ENCODE measurements at places on chromosomes 11 and 22.
A peak's percentile ranks its signal among the peaks of the same experiment; 100 is the strongest.

- peak; percentile 33 for DNase-seq
Measured at GRCh38 chr22:47043835-47044721, 281.6 kb downstream of the TBC1D22A start.

GRCh38 chr11:70470127-70470526 is 71.8 kb downstream of the CTTN start:
- no peak for DNase-seq

- no peak for DNase-seq
Measured at GRCh38 chr22:20305894-20306645, 13.8 kb downstream of the DGCR6L start.

- DNase-seq, result peak; percentile 58
Measured at GRCh38 chr22:36110306-36110881, 50.2 kb downstream of the APOL3 start.

DNA sequence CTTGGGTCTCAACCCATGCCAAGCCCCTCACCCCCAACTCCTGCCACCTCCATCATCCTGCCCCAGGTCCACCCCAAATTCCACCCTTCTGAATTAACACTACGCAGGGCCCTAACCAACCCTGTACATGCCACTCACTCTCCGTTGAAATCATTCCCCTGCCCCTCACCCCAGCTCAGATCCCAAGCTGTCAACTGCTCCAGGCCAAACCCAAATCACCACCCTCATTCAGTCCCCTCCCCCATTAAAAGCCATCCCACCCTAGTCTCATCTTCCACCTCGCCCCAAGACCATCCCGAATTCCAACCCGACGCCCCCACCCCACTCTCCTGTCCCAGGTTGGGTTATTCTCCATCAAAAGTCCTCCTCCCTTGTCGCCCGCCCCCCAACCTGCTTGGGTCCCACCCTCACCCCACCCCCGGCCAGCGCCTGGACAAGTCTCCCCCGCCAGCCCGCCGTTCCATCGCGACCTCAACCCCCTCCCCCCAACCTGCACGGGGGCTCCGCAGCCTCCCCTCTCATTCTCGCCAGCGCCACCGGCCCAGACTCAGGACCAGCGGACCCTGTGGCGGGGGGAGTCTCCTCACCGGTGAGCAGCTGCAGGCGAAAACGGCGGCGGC is 466 bp downstream of the FAM168A start:
- DNase-seq, result no peak

DNA sequence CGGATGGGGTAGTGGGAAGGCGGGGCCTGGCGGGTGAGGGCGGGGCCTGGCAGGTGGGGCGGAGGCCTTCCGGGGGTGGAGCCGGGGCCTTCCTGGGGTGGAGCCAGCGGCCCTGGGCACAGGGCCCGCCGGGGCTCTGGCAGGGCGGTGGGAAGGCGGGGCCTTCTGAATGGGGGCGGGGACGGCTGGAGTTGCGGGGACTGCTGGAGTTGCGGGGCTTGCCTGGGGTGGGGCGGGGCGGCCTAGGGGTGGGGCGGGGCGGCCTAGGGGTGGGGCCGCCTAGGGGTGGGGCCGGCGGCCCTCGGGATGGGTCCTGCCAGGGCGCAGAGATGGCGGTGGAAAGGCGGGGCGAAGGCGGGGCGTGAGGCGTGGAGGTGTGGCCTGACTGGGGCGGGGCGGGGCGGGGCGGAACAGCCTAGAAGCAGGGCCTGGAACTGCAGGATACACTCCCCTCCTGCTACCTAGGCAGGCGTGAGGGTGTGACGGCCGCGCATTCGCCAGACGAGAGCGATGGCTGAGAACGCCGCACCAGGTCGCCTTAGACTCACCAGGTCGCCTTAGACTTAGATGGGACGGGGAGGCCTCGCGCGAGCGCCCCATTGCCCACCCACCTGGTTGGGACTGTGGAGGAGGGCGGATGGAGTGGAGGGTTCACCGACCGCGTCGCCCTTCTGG is 19.3 kb downstream of the RRP7A start:
- no peak for DNase-seq

DNA sequence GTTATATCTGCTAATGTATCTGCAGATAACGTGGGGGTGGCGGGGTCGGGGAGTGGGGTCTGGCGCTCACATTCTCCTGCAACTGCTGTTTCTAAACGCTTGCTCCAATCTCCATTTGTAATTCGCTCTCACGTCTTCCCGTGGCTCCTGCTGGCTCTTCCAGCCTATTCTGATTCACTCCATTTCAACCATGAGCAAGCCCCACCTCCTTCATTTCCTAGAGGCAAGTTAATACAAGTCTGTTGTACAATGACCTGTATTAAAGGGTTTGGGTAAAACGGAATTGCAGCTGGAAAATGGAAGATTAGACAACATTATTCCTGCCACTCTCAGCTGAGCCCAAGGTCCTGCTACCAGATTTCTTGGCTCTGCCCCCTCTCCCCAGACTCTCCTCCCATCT is 132.3 kb downstream of the CSNK2A3 start:
- DNase-seq, result no peak

DNA sequence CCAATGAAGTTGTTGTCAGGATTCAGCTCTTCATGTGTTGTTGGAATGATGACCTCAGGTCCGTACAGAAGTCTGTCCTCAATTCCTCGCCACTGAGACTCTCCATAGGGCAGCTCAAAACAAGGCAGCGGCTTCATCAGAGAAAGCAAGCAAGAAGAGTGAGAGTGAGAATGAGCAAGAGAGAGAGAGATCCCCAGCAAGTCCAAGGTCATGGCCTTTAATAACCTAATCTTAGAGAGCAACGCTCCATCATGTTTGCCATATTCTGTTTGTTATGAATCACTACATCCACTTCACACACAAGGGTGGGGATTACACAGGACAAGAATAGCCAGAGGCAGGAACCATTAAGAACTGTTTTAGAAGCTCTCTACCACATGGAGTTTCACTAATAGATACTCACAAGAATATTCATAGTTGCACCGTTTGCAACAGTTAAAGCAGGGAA is 23.3 kb upstream of the MMP7 start:
- peak; percentile 20 for DNase-seq

DNA sequence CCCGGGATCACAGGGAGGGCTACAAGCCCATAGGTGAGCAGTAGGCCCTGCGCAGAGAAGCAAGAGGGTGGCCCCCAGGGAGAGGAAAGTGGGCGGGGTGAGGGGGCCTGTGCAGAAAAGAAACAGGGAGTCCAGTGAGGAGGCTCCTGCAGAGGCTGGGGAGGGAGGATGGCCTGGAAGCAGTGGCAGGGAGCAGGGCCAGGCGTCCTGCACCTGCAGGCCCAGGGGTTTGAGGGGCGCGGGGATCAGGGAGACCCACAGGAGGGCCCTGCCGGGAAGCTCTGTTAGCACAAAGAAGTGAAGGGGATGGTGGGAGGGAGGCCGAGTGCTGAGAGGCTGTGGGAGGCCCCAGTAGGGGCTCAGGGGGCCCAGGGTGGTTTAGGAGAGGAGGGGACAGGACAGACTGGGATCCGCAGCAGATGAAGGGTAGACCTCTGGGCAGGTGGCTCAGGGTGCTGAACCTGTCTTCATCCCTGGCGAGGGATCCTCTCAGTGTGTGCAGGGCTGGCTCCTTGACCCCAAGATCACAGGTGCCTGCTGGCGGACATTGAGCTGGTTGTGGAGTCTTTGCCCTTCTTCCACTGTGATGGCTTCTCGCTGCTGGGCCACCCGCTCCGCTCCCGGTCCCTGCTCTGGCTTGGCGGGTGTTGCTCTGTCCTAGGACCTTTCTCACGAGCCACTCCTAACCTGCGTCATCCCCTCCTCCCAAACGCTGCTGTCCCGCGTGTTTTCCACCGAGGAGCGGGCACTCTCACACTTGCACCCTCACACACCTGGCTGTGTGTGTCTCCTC is 31.8 kb upstream of the CELSR1 start:
- no peak for DNase-seq

GRCh38 chr22:43329061-43329460 is 14.1 kb downstream of the SCUBE1 start:
- no peak for DNase-seq

DNA sequence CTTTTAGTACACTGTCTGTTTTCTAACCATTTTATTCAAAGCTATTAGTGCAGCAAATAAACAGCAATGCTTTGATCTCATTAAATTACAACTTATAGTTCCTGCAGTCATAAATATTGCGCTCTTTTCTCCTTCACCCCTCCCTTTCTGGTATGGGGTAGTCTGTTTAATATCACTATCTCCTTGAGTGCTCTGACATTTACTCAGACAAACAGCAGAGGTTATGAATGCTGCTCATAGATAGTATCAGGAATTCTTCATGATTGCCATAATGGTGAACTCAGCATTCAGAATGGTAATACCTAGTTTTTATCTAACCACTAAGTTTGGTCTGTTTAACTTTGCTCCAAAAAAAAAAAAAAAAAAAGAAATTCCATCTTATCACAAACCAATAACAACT is 87.4 kb downstream of the EIF3M start:
- no peak for DNase-seq

GRCh38 chr22:25508161-25508560 is 56.3 kb upstream of the GRK3 start:
- no peak for DNase-seq

DNA sequence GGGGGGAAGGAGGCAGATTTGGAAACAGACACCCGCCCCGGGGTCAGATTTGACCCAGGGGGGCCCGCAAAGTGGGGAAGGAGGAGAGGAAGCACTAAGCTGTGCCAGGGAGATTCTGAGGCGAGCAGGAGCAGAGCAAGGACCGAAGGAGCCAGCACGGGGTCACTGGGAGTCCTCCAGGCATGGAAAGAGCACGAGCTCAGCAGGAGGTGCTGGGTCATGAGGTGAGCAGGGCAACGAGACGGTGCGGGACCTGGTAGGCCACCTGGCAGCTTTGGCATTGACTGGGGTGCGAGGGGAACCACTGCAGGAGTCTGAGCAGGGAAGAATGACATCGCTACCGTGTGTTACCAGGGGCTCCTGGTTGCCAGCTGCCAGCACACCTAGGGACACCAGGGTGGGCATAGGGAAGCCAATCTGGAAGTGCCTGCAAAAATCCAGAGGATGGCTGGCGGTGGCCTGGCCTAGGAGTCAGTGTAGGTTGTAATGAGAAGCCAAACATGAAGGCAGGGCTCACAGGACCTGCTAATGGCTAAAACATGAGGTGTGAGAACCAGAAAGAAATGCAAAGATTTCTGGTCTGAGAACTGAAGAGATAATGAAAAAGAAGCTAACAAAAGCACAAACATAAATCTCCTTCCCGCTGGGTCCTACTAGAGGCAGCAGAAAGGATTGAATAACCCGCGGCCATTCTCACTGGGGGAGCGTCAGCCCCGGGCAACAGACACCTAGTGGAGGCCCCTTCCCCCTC is 63.5 kb downstream of the MICAL3 start:
- no peak for DNase-seq

DNA sequence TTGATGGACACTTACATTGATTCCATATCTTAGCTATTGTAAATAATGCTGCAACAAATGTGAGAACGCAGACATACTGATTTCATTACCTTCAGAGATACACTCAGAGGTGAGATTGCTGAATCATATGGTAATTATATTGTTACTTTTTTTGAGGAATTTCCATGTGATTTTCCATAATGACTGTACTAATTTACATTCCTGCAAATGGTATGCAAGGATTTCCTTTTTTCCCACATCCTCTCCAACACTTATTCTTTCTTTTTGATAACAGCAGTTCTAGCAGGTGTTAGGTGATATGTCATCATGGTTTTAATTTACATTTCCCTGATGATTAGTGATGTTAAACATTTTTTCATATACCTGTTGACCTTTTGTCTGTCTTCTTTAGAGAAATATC is 207.7 kb downstream of the C11orf87 start:
- DNase-seq, result no peak

DNA sequence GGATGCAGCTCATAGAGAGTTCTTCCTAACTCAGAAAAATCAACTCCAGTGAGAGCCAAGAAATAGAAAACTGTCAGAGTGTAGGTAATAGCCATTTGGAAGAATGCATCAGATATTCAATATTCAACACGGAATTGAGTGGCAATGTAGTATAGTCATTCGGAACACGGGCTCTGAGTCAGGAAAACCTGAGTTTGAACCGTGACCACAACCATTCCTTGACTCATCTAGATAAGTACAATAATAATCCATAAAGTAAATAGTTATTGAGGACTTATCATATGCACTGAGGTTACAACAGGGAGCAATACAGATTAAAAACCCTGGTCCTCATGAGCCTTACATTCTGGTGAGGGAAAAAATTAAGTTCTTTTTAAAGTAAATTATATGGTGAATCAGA is 62.6 kb upstream of the PHF21A start:
- DNase-seq, result no peak

DNA sequence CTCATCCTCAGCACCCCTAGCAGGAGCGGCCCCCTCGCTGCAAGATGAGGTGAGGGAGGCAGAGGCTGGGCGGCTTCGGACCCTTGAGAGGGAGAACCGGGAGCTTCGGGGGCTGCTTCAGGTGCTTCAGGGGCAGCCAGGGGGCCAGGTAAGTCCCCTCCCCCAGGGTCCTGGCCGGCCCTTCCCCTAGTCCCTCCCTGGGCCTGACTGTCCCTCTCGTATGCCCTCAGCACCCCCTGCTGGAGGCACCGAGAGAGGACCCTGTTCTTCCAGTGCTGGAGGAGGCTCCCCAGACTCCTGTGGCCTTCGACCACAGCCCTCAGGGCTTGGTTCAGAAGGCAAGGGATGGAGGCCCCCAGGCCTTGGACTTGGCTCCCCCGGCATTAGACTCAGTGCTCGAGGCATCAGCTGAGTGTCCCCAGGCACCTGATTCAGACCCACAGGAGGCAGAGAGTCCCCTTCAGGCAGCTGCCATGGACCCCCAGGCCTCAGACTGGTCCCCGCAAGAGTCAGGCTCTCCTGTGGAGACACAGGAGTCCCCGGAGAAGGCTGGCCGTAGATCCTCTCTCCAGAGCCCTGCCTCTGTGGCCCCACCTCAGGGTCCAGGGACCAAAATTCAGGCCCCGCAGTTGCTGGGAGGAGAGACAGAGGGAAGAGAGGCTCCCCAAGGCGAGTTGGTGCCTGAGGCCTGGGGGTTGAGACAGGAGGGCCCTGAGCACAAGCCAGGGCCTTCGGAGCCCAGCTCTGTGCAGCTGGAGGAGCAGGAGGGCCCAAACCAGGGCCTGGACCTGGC is 4.0 kb downstream of the CCDC88B start:
- DNase-seq, result no peak

DNA sequence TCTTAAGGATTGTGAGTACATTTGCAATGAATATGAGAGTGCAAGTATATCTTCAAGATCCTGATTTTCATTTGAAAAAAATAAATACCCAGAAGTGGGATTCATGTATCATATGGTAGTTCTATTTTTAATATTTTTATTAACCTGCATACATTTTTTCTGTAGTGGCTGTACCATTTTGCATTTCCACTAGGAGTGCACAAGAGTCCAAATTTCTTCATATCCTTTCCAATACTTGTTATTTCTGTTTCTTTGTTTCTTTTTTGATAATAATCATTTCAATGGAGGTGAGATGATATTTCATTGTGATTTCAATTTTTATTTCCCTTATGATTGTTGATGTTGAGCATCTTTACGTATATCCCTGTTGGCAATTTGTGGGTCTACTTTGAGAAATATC is 759.8 kb upstream of the CNTN5 start:
- DNase-seq, result no peak

- DNase-seq, result no peak
Measured at GRCh38 chr11:95229199-95229992, 1.6 kb downstream of the SESN3 start.
